ENCODE measurements at places on chromosomes 13 and 19. TPM values are rescaled to one million over a fixed set of nuclear protein-coding genes. Genes with fewer than 3 reads are reported as not detected.
A peak's percentile ranks its signal among the peaks of the same experiment; 100 is the strongest.

Gene ZNF416
- total RNA-seq: 10.9 TPM

Gene SIGLEC10
- total RNA-seq: not detected

Gene CGB1
- total RNA-seq: not detected

Gene ZNF546
- total RNA-seq: 4.0 TPM

Gene TNFSF13B
- total RNA-seq: 1.8 TPM

Gene S1PR5
- total RNA-seq: not detected

GRCh38 chr19:3062165-3063105 lies at the start of gene TLE5:
Gene TLE5 (minus strand): TSS chr19:3062495. CDS start chr19:3062200, 295 bp downstream.
- DNase-seq: peak; percentile 62

- no peak for DNase-seq
Observed at GRCh38 chr13:34217343-34218025, 399.5 kb downstream of the RFC3 start.

DNA sequence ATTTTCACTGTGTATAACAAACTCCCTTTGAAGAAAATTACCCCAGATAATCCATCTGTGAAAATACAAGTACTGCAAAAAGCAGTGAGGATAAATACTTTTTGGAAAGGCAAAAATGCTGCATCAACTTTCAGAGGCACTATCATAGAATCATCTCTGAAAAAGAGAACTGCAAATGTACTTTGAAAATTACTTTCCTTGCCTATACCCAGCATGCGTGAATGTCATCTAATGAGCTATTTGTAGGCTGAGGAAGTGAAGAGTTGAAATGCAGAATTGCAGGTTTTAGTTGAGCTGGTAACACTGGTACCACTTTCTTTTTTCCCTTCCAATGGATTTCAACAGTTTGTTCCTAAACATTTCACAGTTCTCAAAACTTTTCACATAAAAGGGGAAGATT lies 196.7 kb downstream of the TBC1D4 start:
- DNase-seq: no peak

DNA sequence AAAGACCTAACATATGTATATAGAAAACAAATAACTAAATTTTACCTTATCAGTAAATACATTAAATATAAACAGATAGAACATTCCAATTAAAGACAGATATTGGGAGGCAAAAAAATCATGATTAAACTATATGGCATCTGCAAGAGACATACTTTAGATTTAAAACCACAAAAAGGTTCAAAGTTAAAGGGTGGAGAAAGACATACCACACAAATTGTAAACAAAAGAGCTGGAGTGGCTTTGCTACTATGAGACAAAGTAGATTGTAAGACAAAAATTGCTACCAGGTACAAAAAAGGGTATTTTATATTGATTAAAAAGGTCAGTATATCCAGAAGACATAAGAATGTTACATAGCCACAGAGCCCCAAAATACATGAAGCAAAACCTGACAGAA lies 200.2 kb downstream of the KCNRG start:
- DNase-seq: no peak

GRCh38 chr13:82797876-82798275 lies 1084.4 kb downstream of the SLITRK1 start:
- no peak for DNase-seq

GRCh38 chr19:47241919-47242577 lies 11.0 kb upstream of the BBC3 start:
- no peak for DNase-seq

GRCh38 chr19:33794683-33795369 lies 1.8 kb upstream of the KCTD15 start:
- peak; percentile 35 for DNase-seq

DNA sequence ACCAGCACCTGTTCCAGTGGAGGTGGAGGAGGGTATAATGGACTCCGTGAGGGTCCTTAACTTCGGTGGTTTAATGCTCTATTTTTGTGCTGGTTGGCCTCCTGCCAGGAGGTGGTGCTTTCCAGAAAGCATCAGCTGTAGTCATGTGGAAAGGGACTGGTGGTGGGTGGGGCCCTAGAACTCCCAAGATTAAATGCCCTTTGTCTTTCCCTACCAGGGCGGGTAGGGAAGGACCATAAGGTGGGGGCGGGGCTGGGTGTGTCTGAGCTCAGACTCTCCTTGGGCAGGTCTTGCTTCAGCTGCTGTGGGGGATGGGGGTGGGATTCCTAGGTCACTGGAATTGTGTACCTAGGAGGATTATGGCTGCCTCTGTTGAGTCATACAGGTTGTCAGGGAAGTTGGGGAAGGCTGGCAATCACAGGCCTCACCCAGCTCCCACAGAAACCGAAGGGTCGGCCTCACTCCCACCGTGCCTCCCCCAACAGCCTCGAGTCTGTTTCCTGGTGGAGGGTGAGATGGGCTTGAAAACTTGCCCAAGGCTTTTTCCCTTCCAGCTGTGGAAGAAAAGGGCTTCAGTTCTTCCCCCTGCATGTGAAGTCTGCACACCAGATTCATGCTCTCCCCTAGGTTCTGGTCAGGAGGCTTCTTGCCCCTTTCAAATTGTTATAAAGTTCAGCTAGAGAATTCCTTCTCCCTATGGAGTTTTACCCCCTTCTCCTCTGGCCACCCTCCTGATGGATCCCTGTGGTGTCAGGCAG lies 60.3 kb upstream of the CLDN10 start:
- no peak for DNase-seq

GRCh38 chr19:54418030-54418929 lies 3.0 kb downstream of the TTYH1 start:
- no peak for DNase-seq

DNA sequence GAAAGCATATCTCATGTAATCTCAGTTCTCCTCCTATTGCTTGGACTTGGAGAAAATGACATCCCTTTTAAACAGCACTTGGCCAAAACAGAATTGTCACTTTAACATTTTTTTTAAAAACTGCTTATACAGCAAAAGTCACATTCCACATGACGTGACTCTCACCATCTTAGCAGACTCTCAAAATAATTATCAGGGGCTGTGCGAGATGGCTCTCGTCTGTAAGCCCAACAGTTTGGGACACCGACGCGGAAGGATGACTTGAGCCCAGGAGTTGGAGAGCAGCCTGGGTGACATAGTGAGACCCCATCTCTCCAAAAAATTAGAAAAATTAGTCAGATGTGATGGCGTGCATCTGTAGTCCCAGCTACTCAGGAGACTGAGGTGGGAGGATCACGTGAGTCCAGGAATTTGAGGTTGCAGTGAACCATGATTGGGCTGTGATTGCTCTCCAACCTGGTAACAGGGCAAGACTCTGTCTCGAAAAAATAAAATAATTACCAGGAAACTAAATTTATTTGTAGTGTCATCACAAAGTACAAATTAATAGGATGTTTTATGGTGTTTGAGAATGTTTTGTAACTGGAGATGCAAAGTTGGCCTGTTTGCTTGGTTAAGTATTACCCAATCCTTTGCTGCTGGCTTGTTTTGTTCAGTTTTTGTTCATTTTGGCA lies 8.8 kb downstream of the SAFB start:
- DNase-seq: no peak

GRCh38 chr19:29411113-29411581 lies 114.6 kb upstream of the VSTM2B start:
- no peak for DNase-seq

DNA sequence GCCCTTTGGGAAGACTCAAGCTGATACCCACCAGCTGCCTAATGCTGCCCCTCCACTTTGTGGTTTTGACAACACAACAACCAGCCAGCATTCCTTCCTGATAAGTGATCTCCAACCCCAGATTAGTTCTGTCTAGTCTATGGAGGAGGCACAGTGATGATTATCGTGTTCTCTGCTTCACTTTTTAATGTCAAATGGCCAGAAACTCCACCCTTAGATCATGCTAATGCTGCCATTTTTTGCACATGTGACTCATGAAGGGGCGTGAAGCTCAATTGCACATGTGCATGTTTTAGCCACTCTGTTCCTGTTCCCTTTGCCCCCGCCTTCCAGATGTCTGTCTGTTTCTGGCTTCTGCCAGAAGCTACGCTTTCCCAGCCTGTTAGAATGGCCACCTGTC lies 199.8 kb downstream of the COG6 start:
- no peak for DNase-seq

DNA sequence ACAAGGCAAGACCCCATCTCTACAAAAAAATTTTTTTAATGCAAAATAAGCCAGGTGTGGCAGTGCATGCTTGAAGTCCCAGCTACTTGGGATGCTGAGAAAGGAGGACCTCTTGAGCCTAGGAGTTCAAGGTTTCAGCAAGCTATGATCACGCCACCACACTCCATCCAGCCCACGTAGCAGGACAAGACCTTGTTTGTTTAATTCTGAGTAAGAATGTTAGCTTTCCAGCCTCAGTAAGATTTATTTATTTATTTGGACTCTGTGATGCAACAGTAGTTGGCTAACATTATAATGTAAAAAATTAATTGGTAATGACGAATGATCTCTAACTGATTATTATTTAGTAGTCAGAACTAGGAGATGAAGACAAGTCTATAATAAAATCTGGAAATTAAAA lies 23.3 kb downstream of the N4BP2L2 start:
- no peak for DNase-seq

DNA sequence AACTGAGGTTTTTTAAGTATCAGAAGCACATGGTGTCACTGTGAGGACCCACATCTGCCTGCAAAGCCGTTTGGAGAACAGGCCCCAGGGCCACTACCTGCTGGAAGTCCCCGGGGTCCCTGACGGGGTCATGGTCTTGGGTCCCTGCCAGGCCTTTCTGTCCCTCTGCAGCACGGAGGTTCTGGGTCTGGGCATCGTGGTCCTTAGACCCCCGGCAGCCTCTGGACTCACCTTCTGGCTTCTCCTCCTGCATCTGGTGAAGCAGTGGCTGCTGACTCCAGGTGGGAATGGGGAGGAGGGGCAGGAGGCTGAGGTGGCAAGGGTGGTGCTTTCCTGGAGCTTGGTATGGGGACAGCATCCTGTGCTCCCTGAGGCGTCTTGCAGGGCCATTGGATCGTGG lies 198.6 kb downstream of the TEX29 start:
- no peak for DNase-seq

- no peak for DNase-seq
Observed at GRCh38 chr13:59197397-59197796, 966.3 kb downstream of the DIAPH3 start.

All from endothelial cell (in vitro differentiated cells).